ENCODE measurements at places on chromosomes 3 and 15.

DNA sequence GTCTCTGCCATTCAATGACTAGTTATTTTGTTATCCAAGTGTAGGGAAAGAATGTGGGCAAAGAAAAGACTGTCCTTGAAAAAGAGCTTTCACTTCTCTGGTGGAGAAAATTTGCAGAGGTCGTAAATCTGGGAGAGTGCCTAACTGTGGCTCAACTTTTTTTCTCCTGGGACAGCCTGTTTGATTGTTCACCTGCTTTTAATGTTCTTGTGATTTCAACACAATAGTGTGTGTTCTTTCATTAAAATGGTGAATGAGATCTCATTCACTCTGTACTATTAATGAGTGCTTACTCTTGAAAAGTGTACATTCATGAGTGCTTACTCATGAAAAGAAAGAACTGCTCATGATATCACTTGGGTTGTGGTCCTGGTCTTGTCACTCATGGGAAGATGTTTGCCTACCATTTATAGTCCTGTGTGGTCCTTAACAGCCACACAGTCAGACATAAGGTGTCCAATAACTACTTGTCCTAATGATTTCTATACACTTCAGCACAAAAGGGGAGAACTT, 567.3 kb downstream of the GRM7 start:
- no peak for DNase-seq

DNA sequence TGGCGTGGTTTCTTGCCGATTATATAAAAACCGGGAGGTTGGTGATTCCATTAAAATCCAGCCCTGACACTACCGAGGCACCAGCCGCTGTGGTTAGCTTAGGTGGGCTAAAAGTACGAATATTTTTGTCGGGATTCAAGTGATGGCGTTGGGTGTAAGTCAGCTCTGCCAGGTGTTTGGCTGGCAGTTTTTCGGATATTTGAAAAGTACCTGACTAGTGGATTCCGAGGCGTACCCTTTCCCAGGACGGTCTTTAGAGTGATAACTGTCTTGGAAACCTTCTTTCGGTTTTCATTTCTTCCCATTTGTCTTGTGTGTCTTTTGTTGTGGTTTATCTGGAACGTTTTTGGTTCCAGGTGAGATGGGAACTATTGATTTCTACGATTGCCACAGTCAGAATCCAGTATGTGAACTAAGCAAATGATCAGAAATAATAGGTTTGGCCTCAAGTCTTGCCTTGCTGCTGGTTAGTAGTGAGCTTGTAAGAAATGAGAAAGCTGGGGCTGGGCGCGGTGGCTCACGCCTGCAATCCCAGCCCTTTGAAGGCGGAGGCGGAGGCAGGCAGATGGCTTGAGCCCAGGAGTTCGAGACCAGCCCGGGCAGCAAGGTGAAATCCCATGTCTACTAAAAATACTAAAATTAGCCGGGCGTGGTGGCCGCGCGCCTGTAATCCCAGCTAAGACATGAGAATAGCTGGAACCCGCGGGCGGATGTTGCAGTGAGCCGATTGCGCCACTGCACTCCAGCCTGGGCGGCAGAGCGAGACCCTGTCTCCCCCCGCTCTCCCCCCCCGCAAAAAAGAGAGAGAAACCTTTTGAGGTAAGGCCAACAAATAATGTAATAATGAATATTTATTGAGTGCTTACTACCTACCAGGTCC, 1.4 kb downstream of the FYTTD1 start:
- DNase-seq = peak; percentile 64

- DNase-seq = no peak
Observed at GRCh38 chr15:56176996-56177395, 66.7 kb downstream of the RFX7 start.

GRCh38 chr3:95815828-95816227, 998.6 kb upstream of the EPHA6 start:
- DNase-seq = no peak

- no peak for DNase-seq
Observed at GRCh38 chr3:142315083-142315482, 89.7 kb upstream of the GK5 start.

DNA sequence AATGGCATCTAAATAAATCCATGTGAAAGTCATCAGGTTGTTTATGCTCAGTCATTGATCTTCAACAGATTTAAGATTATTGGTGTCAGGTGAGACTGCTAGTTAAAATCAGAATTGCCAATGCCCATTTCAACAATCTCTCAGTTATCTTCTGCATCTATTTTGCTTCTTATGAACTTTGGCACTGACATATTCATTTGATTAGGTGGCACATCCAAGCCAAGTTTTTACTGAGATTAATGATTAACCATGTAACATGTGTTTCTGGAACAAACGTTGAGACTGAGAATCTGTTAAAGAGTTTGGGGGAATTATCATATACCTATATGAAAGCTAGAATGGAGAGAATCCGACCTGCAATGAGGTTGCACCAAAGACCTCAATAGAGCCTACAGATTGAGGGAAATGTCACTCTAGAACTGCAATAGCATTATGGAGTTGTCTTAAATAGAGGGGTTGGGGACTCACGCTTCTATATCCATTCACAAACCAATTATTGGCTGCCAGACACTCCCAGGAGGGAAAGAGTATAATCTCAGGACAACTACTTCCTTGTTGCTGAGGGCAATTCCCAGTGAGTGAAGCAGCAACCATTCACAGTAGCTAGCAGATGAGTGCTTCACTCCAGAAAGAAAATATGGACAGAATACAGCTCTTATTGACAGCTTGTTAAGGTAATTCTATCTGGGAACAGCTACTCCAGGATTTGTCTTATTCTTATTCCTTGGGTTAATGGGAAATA, 891.3 kb downstream of the SQOR start:
- DNase-seq = no peak

- DNase-seq = no peak
Observed at GRCh38 chr3:8529738-8530525, 28.3 kb downstream of the LMCD1 start.

- no peak for DNase-seq
Observed at GRCh38 chr15:100601163-100601562, 821 bp downstream of the LINS1 start.

- peak; percentile 26 for DNase-seq
Observed at GRCh38 chr3:23810343-23811184, 4.8 kb downstream of the UBE2E1 start.

DNA sequence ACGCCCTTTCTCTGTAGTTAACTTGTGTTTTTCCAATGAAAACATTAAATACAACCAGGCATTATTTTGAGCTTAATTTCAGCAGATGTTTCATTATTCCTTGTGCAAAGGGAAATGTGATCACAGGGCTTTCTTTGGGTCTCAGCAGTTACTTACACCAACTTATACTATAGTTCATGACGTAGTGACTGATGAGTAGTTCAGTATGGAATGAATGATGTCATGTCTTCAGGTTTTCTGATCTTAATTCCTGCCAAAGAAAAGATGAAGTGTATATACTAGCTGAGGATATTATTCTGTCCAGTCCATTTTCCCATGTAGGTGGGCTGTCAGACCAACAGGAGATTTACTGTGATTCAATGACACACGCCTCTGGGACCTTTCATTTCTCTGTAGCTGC, 61.3 kb downstream of the MYRIP start:
- DNase-seq = no peak

DNA sequence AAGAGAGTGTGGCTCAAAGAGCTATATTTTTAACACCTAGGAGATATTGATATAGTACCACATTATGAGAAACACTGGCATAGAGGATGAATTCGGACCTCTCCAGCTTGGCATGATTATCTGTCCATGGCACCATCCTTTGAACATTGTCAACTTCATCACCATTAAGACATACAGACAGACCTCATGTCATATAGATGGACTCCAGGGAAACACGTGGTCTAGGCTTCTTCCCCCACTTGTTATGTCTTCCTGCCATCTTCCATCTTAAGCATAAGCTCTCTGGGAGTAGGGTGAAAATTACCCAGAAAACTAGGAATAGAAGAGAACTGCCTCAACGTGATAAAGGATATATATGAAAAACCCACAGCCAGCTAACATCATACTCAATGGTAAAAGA, 51.8 kb downstream of the OCA2 start:
- DNase-seq = no peak

DNA sequence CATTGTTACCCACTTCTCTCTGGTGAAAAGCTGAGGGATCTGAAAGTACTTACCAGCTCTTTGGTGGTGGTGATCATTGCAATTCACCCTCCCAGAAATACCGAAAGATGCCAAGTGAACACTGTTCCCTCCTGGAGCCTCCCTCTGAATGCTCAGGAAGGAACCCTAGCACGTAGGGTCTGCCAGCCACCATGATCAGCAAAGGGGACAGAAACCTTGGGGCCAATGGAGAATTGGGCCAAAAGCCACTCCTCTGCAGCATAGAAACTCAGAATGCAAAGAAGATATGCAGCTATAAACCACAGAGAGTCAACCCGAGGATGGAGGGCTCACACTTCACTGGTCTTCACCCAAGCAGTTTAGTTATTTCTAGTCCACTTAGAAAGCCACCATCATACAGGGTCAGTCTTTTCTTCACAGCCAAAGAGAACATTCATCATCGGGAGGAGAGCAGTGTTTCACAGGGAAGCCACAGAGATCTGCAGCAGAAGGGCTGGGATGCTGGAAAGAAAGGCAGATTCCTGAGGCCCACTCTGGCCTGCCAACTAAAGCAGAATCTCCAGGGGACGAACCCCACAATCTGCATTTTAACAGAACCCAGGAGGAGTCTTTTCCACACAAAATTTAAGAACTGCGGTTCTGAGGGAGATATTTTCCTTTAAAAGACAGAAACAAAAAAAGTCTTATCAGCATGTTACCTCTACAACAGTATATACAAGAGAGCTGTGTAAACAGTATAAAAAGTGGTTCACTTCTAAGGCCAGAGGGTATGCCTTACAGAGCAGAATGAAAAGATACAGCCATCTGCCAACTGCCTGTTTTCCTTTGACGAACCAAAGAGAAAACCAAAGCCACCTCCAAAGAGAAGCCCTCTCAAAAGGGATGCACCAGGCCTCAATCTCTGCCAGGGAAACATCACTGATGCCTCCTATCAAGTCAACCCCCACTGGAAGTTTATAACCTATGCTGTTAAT, 11.3 kb downstream of the TBC1D2B start:
- no peak for DNase-seq

GRCh38 chr3:13689373-13690260, 140.7 kb downstream of the FBLN2 start:
- no peak for DNase-seq

DNA sequence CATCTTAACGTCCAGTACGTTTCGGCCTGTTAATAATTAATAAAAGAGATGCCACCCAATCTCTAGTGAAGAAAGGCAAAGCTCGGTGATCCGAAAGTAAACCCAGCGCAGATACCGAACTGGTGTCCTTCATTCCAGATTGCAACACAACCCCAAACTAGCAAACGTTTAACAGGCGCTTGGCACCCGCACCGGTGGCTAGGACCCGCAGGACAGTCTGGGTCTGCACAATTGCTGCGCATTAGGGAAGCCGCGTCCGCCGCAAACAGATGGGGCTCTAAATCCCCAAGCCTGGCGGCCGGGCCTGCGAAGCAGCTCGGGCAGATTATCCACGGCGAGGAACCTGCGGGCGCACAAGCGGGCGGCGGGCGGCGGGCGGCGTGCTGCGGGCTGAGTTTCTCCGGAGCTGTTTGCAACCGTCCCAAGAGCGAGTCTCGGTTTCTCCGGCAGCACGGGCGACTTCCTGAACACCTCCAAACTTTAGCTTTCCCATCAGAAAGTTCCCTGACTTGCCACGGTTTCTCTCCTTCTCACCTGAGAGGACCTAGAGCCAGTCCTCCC, 112.1 kb upstream of the ICE2 start:
- no peak for DNase-seq
